ENCODE measurements at places on chromosomes 16 and 17.

DNA sequence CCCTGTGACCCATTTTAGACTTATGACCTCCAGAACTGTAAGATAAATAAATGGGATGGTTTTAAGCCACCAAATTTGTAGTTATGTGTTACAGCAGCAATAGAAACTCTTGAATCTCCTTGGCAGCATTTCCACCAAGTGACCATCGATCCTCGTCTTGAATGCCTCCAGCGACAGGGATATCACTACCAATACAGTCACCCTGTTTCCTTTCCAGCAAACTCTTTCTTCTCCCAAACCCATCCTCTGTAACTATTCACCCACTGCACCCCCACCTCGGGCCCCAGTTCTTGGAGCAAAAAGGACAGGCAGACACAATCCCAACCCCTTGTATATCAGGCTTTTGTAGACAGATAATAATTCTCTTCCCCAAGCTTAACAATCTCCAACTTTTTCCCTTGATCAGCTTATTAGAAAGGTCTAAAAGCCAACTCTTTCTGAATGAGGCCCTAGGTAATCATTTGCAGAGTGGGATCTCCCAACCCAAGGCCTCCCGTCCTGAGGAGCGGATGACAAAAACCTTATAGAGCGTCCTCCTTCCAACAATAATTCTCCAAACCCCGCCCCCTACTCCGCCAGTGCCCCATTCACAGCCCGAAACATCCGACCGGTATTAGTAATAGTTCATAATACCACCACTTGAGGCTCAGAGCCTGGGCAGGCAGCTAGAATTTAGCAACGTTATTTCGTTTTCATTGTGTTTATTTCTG is 14.7 kb upstream of the PLLP start:
- peak; percentile 62 for DNase-seq

GRCh38 chr16:71172481-71173207 is 57.9 kb downstream of the HYDIN start:
- DNase-seq: no peak

DNA sequence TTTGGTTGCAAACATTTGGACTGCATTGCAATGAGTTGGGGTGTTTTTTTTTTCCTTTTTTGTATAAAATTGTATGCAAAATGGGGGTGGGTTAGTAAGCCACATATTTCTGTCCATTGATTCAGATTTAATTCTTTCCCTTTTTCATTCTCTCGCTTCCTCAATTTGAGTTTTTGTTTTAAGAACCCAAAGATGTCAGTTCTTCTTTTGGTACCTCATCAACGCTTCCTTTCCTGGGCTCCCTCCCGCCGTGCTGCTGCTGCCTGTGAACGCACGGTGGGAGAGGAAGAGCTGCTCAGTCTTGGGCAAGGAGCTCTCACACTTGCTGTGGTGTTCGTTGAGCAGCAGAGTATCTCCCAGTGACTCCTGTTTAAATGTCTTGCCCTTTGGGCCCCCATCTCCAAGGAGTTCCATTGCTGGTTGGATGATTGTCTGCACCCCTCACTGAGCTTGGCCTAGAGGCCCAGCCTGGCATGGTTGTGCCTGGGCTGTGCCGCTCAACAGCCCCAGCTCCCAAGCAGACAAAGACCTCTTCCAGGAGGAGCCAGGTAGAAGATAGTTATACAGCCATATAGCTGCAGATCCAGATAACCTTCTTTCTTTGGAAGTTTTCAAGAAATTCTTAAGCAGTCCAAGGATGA is 13.6 kb downstream of the UBFD1 start:
- DNase-seq: no peak

GRCh38 chr17:43034894-43035293 is 9.9 kb downstream of the RND2 start:
- no peak for DNase-seq

DNA sequence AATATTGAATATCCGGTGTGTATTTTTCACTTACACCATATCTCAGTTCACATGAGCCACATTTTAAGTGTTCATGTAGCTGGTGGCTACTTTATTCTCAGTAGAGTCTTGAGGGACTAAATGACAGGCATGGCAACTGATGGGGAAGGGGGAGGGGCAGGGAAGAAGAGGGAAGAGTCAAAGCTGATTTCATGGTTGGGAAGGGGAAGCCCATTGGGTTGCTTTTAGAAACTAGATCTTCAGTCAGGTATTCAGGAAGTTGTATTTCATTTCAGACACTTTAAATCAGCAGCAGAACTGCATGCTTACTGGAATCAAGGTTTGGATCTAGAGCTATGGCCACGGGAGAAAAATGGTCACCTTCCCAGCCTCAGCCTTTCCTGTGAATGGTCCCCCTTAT is 2.9 kb upstream of the WIPI1 start:
- DNase-seq: no peak
